Esophagus squamous epithelium (tissue), 5 donors: ENCODE measurements at places on chromosomes 12 and 14.

GRCh38 chr12:104189915-104190555 is 25.5 kb upstream of the TXNRD1 start:
- H3K36me3 ChIP-seq, result no peaks in the 10 kb centered on the region
- H3K4me3 ChIP-seq, result no peak overlapping the region
- H3K27ac ChIP-seq, result no peak overlapping the region
- DNase-seq, result no peak

DNA sequence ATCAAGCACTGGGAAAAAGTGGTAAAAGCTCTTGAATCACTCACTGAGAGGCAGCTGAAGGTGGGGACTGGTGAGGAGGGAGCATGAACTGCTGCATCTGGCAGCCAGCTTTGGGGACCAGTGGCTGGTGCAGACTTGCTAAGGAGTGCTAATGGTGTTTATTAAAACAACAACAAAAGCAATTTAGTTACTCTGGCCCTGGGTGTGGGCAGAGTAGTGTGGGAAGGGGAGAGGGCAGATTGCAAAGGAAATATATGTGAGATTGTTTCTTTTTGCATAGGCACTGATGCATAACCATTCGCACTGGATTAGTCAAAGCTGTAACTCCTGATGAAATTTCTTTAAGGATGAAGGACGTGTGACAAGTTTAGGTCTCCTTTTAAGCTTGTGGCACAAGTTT is 8.1 kb downstream of the TXNRD1 start:
- H3K27me3 ChIP-seq, result no peaks in the 10 kb centered on the region
- H3K4me3 ChIP-seq, result no peak overlapping the region
- DNase-seq, result no peak

GRCh38 chr12:3012786-3013185 is 53.6 kb downstream of the TEAD4 start:
- no peak overlapping the region for H3K27ac ChIP-seq
- no peak overlapping the region for H3K4me3 ChIP-seq
- peaks cover 39% of the 10 kb centered on the region for H3K36me3 ChIP-seq
- no peaks in the 10 kb centered on the region for H3K27me3 ChIP-seq

GRCh38 chr12:50862316-50862715 is 19.6 kb downstream of the TMPRSS12 start:
- DNase-seq, result no peak
- H3K4me1 ChIP-seq, result no peaks in the 10 kb centered on the region
- no peak overlapping the region for H3K4me3 ChIP-seq
- H3K27ac ChIP-seq, result no peak overlapping the region
- H3K36me3 ChIP-seq, result no peaks in the 10 kb centered on the region
- H3K27me3 ChIP-seq, result no peaks in the 10 kb centered on the region

GRCh38 chr12:13199592-13199991 is 3.1 kb downstream of the EMP1 start:
- H3K4me3 ChIP-seq, result peak overlapping the region; percentile 54
- no peak for DNase-seq
- no peaks in the 10 kb centered on the region for H3K27me3 ChIP-seq
- H3K27ac ChIP-seq, result peak overlapping the region; percentile 90

DNA sequence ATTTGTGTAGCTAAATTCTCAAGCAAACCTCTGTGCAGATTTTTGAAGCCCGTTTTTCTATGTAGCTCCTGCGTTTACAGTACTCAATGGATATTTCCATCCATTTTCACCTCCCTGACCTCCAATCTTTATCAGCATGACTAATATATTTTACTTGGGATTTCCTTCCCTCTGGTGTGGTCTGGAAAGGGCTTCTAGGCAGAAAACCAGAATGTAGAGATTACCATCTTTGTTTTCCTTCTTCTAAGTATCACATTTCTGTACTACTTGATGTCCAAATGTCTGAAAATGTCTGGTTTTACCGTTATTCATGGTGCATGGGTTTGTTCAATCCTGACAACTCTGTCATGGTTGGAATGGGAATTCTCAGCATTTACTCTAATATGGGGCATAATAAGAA is 907.6 kb upstream of the FLRT2 start:
- H3K4me3 ChIP-seq, result no peak overlapping the region
- no peaks in the 10 kb centered on the region for H3K36me3 ChIP-seq
- no peaks in the 10 kb centered on the region for H3K27me3 ChIP-seq

GRCh38 chr12:123488539-123489230 is 30.7 kb downstream of the SNRNP35 start:
- no peaks in the 10 kb centered on the region for H3K36me3 ChIP-seq
- no peak overlapping the region for H3K27ac ChIP-seq
- no peaks in the 10 kb centered on the region for H3K27me3 ChIP-seq
- H3K4me1 ChIP-seq, result no peaks in the 10 kb centered on the region
- no peak for DNase-seq

DNA sequence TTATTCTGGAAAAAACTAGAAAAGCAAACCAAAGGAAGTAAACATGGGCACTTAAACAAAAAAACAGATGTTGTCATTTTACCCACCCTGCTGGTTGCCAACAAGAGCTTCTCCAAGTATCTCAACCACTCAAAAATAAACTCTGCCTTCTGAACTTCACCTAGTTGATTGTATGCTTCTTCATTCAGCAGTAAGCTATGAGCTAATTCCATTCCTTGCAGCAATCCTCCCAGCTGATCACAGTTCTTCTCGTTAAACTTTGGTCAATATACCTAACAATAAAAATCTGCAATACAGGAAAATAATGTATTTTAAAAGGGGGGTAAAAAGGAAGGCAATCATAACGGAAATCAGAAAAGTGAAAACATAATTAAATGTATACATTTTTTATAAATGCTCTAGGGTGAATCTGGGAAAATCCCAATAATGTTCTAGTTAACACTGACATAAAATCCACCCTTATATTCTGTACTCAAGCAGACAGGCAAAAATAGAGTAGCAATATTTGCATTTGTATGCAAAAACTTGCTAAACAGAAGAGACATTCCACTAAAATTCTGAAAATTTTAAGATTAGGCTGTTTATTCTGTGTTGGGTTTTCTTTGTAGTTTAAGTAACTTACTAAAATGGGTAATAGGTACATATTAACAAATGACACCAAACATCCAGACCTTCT is 17.4 kb downstream of the HEATR5A start:
- H3K4me1 ChIP-seq, result no peaks in the 10 kb centered on the region
- H3K27me3 ChIP-seq, result no peaks in the 10 kb centered on the region
- no peak overlapping the region for H3K27ac ChIP-seq
- H3K4me3 ChIP-seq, result no peak overlapping the region
- H3K36me3 ChIP-seq, result peaks cover 45% of the 10 kb centered on the region

GRCh38 chr12:124318278-124319020 is 23.6 kb downstream of the RFLNA start:
- peaks cover 2% of the 10 kb centered on the region for H3K36me3 ChIP-seq
- H3K4me3 ChIP-seq, result no peak overlapping the region
- DNase-seq, result no peak
- no peaks in the 10 kb centered on the region for H3K27me3 ChIP-seq
- no peaks in the 10 kb centered on the region for H3K4me1 ChIP-seq
- H3K27ac ChIP-seq, result no peak overlapping the region
